ENCODE measurements at places on chromosomes 1 and 21. TPM values are rescaled to one million over a fixed set of nuclear protein-coding genes. Genes with fewer than 3 reads are reported as not detected.

Gene SPRR1B
- total RNA-seq: not detected

Gene DYRK3
- total RNA-seq: 7.1 TPM

Gene PTGFR
- 0.33 TPM for total RNA-seq

Gene RGS5
- total RNA-seq: 1.3 TPM

Gene MCOLN2
- 0.49 TPM for total RNA-seq

Gene CASQ2
- not detected for total RNA-seq

Gene DNASE2B
- not detected for total RNA-seq

Gene RNU1-3
- under 0.01 TPM for total RNA-seq

Gene TSHB
- not detected for total RNA-seq

Gene DCDC2B
- not detected for total RNA-seq

Gene PLA2G2C
- not detected for total RNA-seq

Gene VASH2
- 4.1 TPM for total RNA-seq

Gene GGPS1
- total RNA-seq: 10.9 TPM

Gene IL19
- not detected for total RNA-seq

Gene CLDN17
- total RNA-seq: not detected

Gene MAB21L3
- total RNA-seq: not detected

Gene HDGF
- 130 TPM for total RNA-seq

Gene C1QC
- not detected for total RNA-seq

Gene SPRR2G
- not detected for total RNA-seq

Gene FMO5
- 0.16 TPM for total RNA-seq

Gene FHAD1
- total RNA-seq: 0.51 TPM

Gene NR0B2
- not detected for total RNA-seq

Gene NR1I3
- not detected for total RNA-seq

Gene OPTC
- total RNA-seq: not detected

Gene LRIF1
- total RNA-seq: 4.6 TPM

Gene CAMSAP2
- 10.9 TPM for total RNA-seq

Gene KIAA0040
- total RNA-seq: 3.9 TPM

Gene S100A9
- not detected for total RNA-seq

Gene SNX7
- 23.8 TPM for total RNA-seq

Gene CFH
- 95.7 TPM for total RNA-seq

Gene OR2L3
- total RNA-seq: not detected

Gene DCST1
- not detected for total RNA-seq

Gene CLDN8
- total RNA-seq: not detected

Gene SLC45A3
- 6.8 TPM for total RNA-seq

Gene TNFAIP8L2
- not detected for total RNA-seq

Gene MATN1
- total RNA-seq: not detected

Gene CASQ1
- total RNA-seq: not detected

Gene MIS18A
- total RNA-seq: 2.7 TPM

Gene CLEC20A
- total RNA-seq: 0.33 TPM

Gene TNFRSF1B
- 0.16 TPM for total RNA-seq

Gene KPRP
- not detected for total RNA-seq

Gene RGS7
- not detected for total RNA-seq

Gene PGD
- total RNA-seq: 193 TPM

Gene TSPAN1
- total RNA-seq: 10.3 TPM

Gene SLC22A15
- 3.0 TPM for total RNA-seq

Gene INSRR
- total RNA-seq: under 0.01 TPM

Gene STIL
- 22.2 TPM for total RNA-seq
